Brain pericyte (primary cell): ENCODE measurements at places on chromosomes 12 and 14.

- no peak for DNase-seq
These were observed 148.4 kb upstream of the BCL2L14 start for GRCh38 chr12:11922361-11922760.

- DNase-seq: no peak
These were observed 401.4 kb downstream of the RPL10L start for GRCh38 chr14:46250113-46250703.

DNA sequence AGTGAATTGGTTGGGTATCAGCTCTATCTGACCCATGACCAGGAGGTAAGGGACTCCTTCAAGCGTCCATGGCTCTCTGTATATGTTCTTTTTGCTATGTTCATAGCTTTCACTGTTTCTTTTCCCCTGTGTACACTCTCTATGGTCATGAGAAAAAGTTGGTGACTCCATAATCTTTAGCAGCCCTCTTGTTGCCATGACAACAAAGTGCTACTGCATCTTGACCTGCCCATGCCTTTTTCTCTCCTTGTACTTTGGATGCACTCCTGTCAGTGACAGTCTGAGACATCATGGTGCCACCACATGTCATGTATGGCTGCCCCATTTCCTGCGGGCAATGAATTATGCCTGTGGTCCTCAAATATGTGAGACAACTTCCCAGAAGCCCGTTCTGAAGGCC lies 280.2 kb downstream of the TMEM121 start:
- no peak for DNase-seq

DNA sequence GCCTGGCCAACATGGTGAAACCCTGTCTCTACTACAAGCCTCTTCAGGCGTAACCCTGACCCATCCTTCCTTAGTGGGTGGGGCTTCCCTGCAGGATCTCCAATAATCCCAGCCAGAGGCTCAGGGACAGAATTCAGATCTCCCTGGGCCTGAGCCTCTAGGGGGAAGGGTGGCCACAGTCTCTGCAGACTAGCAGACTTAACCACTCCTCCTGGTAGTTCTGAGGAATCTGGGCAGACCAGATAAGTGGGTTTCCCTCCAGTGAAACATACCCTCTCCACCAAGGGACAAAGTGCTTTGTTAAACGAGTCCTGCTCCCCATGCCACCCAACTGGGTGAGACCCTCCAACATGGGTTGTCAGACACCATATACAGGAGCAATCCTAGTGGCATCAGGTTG lies 36.6 kb upstream of the TRIM9 start:
- DNase-seq: no peak

- peak; percentile 98 for DNase-seq
These were observed 104.5 kb upstream of the FRMD6 start for GRCh38 chr14:51547260-51547659.

DNA sequence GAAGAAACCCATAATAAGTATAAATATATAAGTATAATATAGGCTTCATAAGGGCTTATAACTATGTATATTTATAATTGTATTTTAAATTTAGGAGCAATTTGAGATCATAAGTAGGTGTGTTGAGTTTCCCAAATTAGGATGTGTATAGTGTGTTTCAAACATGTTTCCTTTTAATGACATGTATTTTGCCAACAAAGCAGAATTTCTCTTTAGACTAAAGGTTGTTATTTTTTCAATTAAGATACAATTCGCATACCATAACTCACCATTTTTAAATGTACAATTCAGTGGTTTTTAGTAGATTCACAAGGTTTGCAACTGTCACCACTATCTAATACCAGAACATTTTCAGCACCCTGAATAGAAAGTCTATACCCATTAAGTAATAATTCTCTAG lies 7.7 kb upstream of the ARL1 start:
- DNase-seq: no peak

DNA sequence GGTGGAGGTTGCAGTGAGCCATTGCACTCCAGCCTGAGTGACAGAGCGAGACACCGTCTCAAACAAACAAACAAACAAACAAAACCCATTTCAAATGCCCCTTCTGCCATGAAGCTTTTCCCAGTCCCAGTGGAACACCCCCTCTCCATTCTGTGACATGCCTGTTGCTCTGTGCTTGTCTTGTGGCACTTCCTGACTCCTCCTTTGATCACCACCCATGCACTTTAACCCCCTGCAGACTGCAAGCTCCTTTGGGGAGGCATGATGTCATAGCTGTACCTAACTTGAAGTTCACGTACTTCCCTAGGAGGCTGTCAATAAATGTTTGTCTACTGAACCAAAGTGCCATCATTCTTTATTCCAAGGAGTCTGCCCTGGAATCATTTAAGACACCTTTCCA lies 64.7 kb downstream of the TMCC3 start:
- no peak for DNase-seq

GRCh38 chr14:100979780-100980179 lies 76.3 kb upstream of the RTL1 start:
- no peak for DNase-seq

DNA sequence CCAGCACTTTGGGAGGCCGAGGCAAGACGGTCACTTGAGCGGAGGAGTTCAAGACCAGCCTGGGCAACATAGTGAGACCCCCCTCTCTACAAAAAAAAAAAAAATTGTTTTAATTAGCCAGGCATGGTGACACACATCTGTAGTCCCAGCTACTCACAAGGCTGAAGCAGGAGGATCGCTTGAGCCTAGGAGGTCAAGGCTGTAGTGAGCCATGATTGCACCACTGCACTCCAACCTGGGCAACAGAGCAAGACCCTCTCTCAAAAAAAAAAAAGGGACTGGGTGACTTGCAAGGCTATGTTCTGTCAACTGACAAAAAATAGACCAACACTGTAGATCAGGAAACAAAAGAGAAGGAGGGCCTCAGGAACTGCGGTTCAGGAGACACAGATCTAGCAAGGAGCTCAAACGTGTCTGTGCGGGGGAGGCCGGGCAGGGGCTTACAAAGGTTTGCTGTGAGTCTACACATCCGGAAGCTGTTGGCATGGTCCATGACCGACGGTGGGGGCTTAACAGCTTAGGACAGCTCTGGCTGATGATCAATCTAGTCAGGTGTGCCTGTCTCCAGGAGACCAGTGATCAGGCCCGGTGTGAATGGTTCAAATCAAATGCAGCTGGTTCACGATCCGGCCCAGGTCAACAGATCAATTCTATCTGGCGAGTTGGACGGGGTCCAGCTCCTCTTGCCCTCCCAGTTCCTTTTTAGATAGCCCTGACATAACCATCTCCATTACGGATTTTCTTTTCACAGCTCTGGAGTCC lies 31.7 kb upstream of the INF2 start:
- DNase-seq: no peak

- DNase-seq: no peak
These were observed 507 bp downstream of the AQP5 start for GRCh38 chr12:49961993-49962764.

DNA sequence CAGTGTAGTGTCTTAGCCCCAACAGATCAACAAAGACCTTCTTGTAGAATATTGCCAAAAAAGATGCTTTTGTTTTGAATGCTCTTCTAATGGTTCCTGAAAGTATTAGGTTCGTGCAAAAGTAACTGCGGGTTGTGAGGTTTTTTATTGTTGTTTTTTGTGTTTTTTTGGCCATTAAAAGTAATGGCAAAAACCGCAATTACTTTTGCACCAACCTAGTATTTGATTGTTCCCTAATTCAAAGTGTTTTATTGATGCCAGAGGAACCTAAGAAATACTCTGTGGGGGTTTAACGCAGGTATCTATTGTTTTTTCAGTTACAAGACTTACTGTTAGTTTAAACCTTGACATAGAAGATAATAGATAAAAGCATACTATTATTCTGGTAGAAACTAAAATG lies 150.8 kb upstream of the DAAM1 start:
- DNase-seq: no peak

GRCh38 chr12:4909734-4910501 lies at the start of gene KCNA1:
Gene KCNA1 (plus strand): TSS chr12:4909905. CDS start chr12:4911379, 1,474 bp downstream.
- no peak for DNase-seq

DNA sequence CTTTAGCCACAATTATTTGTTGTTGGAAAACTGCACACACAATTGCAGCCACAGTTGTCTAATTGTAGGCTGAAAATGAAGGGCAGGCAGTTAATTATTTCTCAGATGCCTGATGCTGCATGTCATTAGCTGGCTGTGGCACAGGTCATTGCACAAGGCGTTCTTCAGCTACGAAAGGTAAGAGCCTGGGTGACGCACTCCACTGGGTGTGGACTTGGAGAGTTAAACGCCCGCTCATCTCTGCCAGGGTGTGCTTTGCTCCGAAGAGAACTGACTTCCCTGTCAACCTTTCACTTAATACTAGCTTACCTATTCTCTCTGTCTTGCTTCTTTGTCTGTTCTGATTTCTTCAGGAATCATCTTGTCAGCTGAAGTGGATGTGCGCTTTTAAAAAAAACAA lies 91.4 kb upstream of the CPM start:
- DNase-seq: no peak

DNA sequence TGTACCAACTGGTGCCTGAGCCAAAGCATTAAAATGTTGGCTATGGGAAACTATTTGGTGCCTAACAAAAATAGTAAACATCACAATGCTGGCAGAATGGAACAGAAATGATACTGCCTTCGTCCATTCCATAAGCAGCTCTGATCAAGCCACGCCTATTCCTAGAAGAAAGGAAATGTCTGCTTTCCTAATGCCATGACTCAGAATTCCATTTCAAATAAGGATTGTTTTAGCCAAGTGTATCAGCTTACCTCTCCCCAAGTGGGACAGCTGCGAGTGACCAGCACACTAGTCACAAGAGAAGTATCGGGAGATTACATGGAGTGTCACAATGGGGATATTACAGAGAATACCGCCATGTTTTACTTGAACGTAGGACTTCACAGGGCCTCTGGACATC lies 38.7 kb downstream of the GLT8D2 start:
- peak; percentile 13 for DNase-seq

- no peak for DNase-seq
These were observed 32.9 kb downstream of the ALKBH1 start for GRCh38 chr14:77674931-77675330.

- DNase-seq: no peak
These were observed 606.3 kb upstream of the LRFN5 start for GRCh38 chr14:41000350-41000749.

GRCh38 chr12:5047729-5048128 lies 4.0 kb downstream of the KCNA5 start:
- no peak for DNase-seq

DNA sequence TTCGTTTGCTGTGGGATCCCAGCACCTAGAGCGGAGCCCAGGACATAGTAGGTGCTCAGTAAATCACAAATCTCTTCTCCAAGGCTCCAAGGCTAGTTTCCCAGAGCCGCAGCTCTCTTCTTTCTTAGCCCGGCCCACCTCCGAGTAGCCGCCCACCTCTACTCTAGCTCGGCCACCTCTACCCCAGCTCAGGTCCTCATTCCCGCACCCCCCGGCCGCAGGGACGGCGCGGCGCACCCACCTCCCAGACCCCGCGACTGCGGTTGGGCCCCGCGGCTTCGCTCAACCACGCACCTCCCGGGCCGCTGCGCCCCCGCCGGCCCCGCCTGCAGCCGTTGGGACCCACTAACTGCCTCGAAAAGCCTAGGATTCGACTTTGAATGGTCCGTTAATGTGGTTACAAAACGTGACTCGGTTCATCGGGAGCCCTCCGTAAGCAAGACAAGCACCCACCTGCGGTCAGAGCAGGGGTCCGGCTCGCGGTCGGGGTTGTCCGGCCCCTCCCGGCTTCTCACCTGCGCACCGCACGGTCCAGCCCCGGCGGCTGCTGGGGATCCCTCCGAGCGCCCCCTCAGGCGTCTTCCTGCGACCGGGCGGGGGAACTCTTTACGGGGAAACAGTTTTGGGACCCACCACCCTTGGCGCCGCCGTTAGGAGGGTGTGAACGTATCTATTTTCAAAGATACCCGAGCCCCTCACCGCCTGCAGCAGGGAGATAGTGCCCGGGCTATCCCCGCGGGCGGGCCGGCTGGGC lies at the start of gene SLC2A14:
Gene SLC2A14, minus strand, starts transcription at position 350 of the 754 bp plus-strand sequence. CDS start 3,035 bp downstream, outside the sequence.
- DNase-seq: no peak

- DNase-seq: no peak
These were observed 29.5 kb upstream of the OSBPL8 start for GRCh38 chr12:76588881-76589565.

GRCh38 chr12:113049976-113050742 lies 6.4 kb upstream of the DTX1 start:
- DNase-seq: no peak

DNA sequence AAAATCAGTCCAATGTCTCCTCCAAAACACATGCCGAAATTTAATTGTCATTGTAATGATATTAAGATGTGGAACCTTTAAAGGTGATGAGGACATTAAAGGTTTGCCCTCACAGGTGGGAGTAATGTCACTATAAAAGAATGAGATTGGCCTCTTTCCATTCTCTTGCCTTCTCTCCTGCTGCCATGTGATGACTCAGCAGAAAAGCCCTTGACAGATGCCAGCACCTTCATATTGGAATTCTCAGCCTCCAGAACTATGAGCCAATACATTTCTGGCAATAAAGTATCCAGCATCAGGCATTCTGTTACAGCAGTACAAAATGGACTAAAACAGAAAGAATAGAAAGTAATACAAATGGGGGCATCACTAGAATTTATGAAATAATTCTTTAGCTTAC lies 609.7 kb downstream of the SLC16A7 start:
- no peak for DNase-seq

- DNase-seq: no peak
These were observed 22.5 kb upstream of the PDE3A start for GRCh38 chr12:20345866-20346265.

- DNase-seq: no peak
These were observed 38.5 kb downstream of the SPTB start for GRCh38 chr14:64841121-64841651.

DNA sequence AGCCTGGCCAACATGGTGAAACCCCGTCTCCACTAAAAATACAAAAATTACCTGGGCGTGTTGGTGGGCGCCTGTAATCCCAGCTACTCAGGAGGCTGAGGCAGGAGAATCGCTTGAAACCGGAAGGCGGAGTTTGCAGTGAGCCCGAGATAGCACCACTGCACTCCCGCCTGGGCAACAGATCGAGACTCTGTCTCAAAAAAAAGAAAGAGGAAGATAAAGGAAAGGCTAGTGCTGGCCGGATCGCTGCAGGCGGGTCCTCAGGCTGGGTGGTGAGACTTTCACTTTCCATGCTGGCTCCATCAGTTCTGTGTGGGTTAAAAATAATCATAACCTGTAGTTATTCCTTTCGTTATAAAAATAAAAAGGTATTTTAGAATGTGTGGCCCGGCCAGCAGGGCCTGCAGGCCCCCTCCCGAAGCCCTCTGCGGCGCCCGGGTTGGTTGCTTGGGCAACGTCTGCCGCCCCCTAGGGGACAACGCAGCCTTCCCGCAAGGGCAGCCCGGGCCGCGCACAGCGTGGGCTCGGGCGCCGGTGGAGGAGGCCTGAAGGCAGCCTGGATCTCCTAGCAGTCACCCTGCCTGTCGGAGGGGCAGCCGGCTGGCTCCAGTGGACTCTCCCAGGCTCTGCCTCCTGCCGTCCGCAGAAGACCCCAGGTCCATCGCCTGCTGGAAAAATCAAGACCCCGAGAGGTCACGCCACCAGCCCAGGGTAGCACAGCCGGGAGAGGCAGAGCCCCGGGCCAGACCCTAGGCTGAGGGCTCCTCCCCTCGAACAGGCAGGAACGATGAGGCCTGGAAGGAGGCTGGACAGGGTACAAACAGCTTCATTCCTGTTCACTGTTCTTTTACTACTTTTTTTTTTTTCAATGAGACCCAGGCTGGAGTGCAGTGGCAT lies 5.0 kb upstream of the SLC25A47 start:
- no peak for DNase-seq

- no peak for DNase-seq
These were observed 96.2 kb downstream of the FIGNL2 start for GRCh38 chr12:51752234-51752889.
